Dermis lymphatic vessel endothelial cell (primary cell): ENCODE measurements at places on chromosomes 6 and 20. TPM values are rescaled to one million over a fixed set of nuclear protein-coding genes. Genes with fewer than 3 reads are reported as not detected.

The C6orf58 gene
- total RNA-seq, result 0.11 TPM in 1 of 2 replicates, not detected in the other

The PAQR8 gene
- 12.1 and 14.5 TPM in 2 replicates for total RNA-seq

The ADGRF5 gene
- 79.2 and 126 TPM in 2 replicates for total RNA-seq

The JAG1 gene
- 94.2 and 94.3 TPM in 2 replicates for total RNA-seq

The KIAA0408 gene
- total RNA-seq, result not detected in 2 replicates

The LY6G5C gene
- total RNA-seq, result 1.4 and 1.5 TPM in 2 replicates

The BHLHE23 gene
- total RNA-seq, result not detected in 2 replicates

The KHDRBS2 gene
- not detected in 2 replicates for total RNA-seq

The SPATS1 gene
- total RNA-seq, result 0.09 TPM in 1 of 2 replicates, not detected in the other

The OR2B6 gene
- total RNA-seq, result 0.09 TPM in 1 of 2 replicates, not detected in the other

The MYH7B gene
- total RNA-seq, result under 0.01 and 0.11 TPM in 2 replicates

The SEC23B gene
- total RNA-seq, result 33.3 and 37.4 TPM in 2 replicates

The OXT gene
- total RNA-seq, result not detected in 2 replicates
